ENCODE measurements at places on chromosomes 3 and 15.

DNA sequence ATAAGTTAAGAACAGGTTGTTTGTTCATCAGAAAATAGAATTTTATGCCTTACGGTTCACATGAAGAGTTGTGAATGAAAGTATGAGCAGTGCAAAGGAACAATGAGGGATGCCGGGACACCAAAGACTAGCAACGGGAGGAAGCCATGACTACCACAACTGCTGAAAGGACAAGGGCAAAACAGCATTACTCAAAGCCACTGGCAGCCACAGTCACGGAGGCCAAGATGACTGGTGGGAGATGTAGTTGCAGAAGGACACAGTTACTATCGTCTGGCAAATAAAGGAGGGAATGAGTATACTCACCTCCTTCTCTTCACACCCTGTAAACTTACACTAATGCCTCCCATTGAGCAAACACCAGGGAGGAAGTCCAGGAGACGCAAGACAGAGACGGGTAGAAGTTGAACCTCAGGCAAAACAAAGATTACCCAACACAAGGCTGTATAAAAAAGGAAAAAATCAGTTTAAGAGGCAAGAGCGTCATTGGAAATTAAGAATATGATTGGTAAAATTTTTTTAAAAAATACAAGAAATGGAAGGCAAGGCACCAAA lies 675.5 kb downstream of the FHIT start:
- DNase-seq: no peak

- no peak for DNase-seq
Measured at GRCh38 chr3:29554566-29554965, 273.7 kb downstream of the RBMS3 start.

DNA sequence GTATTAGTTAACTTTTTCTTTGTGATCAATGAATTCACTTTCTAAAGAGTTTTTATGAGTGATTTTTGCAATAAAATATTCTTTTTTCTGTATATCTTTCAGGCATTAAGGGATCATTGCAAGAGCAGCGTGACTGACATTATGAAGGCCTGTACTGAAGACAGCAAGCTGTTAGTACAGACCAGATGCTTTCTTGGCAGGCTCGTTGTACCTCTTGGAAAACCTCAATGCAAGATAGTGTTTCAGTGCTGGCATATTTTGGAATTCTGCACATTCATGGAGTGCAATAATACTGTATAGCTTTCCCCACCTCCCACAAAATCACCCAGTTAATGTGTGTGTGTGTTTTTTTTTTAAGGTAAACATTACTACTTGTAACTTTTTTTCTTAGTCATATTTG lies 24.4 kb downstream of the SELENOT start:
- no peak for DNase-seq

GRCh38 chr15:57218826-57219576 lies 157.3 kb upstream of the CGNL1 start:
- no peak for DNase-seq

GRCh38 chr15:82539691-82540054 lies 584 bp downstream of the RPS17 start:
- DNase-seq: no peak

- no peak for DNase-seq
Measured at GRCh38 chr15:33679061-33679460, 289.2 kb upstream of the CHRM5 start.

DNA sequence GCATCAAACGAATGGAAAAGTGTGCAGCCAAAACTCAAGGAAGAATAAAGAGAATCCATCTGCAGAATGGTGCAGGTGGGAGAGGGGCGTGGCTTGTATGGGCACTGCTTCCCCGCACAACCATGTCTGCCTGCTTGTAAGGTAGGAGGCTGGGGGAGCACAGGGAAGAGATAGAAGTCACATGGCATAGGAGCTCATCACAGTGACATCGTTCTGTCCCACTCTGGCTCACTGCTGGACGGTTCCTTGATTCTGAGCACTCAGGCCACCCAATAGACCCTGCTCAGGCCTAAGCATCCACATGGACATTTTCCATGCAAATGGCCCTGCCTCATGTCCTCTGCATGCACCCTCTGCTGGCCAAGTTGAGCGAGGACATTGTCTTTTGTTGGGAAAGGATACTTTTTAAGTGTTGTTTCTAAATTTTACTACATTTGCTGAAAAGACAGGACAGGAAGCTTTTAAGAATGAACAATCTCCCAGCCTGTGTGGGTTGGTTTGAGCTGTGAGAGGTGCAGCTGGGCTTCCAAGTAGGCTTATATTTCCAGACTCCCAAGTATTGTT lies 3.1 kb downstream of the MYLK start:
- DNase-seq: no peak

- no peak for DNase-seq
Measured at GRCh38 chr3:12139111-12139511, 19.6 kb downstream of the TIMP4 start.

GRCh38 chr3:113927556-113927955 lies 20.3 kb upstream of the ZDHHC23 start:
- DNase-seq: no peak

DNA sequence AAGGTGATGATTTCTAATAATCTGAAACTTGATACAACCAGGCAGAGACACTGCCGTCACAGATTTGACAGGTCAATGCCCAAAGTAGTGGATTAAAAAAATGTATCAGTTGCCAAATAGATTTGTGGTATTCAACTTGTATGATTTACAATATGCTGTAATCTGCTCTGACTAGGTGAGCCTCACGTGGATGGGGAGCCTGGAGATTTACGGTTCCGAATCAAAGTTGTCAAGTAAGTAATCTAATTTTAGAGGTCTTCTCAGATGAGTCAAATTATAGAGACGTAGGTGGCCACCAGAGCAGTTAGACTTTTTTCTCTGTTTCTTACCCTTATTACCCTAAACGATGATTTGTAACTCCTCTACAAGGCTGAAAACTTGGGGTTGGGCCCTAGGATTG lies 12.0 kb downstream of the DNAJB11 start:
- no peak for DNase-seq

DNA sequence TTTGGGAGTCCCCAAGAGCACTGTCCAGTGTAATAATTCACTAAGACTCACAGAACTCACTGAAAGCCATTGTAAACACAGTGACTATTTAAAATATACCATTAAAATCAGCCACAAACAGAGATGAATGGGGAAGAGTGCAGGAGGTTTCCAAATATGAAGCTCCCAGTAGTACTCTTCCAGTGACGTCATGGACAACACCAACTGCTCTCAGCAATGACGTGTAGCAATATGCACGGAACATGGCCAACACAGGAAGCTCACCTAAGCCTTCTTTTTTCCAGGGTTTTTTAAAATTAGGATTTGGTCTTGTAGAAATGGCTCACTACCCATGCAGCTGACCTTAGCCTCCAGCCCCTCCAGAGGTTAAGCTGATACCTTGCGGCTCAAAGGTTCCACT lies 1224.1 kb upstream of the CADM2 start:
- no peak for DNase-seq

GRCh38 chr15:57340682-57341259 lies 35.5 kb upstream of the CGNL1 start:
- peak; percentile 2 for DNase-seq

- no peak for DNase-seq
Measured at GRCh38 chr15:28959326-28959725, 73.6 kb downstream of the APBA2 start.

DNA sequence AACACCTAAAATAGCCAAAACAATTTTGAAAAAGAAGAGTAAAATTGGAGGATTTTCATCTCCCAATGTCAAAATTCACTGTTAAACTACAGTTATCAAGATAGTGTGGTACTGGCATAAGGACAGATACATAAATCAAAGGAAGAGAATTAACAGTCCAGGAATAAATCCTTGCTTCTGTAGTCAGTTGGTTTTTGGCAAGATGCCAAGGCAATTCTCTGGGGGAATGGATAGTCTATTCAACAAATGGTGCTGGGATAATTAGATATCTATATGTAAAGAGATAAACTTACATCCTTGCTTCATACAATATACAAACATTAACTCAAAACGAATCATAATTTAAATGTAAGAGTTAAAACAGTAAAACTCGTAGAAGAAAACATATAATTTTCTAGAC lies 57.9 kb upstream of the SELENOK start:
- DNase-seq: no peak

DNA sequence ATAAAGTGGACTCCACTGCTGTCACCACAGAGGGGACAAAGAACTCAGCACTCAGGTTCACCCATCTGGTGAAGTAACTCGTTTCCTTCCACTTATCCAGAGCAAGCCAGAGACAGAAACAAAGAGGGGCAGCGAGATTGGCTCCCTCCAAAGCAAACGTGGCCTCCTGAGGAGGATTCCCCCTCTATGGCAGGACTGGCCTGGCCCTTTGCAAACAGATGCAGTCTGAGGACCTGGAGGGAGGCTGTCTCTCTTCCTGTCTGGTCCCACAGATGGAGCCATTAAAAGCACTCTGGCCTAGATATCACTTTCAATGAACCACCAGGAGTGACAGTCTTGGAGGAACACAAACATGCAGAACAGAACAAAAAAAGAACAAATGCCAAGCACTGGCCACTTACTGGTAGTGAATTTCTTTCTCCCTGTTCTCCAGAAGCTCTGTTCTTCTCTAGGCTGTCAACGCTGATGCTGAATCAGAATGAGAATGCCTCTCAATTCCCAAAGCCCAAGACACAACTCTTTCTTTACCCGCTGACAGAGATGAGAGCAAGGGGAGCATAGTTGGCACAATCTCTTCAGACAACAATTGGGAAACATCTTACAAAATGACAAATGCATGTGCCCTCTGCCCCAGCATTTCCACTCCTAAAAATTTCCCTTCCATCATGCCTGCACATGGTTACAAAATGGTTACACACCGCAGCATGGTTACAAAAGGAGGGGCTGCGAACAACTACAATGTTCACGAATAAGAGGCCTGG lies 14.3 kb downstream of the KLHL25 start:
- no peak for DNase-seq

DNA sequence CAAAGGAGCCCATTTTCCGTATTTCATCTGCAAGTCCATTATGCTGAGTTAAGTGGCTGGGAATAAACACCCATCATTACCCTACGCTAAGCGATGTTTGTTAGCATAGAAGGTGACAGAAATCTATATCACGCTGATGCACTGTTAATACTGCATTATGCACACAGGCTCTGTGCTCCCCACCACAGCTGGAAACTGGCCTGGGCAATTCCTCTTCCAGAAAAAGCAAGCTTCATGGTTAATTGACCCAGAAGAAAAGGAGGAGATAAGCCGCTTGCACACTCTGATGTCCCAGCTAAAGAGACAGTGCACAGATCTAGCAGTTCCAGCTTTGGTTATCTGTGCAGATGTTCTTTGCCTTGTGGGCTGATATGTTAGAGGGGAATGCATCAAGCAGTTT lies 232.6 kb downstream of the NTRK3 start:
- no peak for DNase-seq

GRCh38 chr3:112604536-112604935 lies 36.4 kb downstream of the CCDC80 start:
- DNase-seq: no peak

DNA sequence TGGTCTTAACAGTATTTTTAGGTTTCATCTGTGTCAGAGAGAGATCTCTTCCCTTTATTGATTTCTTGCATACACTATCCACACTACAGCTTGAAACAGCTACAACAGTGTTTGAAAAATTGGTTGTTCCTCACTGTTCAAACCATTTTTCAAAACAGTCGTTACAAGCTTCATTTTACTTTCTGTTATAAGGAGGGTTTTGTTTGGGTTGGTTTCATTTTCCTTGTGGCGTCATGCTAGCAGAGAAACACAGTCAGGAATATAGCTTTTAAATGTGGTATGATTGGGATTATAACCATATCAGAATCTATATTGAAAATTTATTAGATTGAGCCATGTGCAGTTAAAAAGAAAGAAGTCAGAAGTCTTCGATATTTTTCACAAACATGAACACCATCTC lies 400.6 kb downstream of the ZBTB20 start:
- no peak for DNase-seq

DNA sequence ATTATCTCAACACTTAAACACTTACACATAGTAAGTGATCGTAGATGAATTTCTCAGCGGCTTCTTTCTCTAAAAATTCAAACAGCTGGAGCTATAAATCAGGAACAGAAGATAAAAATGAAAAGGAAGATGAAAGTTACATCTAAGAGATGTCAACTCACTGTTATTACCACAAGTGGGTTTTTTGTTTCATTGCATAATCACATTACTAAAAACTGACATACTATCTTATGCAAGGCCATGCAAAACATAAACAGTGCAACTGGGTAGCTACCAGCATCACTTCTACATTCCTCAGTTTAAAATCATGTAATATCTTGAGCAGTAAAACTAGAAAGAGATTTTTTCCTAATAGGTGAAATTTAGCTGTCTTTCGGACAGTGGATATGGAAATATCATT lies 14.9 kb downstream of the MINDY4B start:
- no peak for DNase-seq

DNA sequence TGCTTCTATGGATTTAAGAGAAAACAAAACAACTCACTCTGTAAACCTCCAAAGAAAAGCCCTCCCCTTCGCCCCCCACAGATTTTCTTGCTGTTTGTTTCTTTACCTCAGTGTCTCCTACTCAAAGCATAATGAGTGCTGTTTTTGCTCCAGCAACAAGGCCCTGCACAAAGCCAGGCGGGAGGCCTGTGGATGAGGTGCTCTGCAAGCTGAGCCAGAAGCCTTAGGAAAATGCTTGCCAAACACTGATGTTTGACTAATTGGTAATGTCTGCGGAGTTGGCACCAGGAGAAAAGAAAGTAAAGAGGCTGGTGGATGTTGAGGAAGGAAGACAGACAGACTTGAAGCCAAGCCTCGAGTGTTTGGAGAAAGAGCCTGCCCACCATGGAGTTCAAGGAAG lies 99.7 kb downstream of the RARB start:
- no peak for DNase-seq

DNA sequence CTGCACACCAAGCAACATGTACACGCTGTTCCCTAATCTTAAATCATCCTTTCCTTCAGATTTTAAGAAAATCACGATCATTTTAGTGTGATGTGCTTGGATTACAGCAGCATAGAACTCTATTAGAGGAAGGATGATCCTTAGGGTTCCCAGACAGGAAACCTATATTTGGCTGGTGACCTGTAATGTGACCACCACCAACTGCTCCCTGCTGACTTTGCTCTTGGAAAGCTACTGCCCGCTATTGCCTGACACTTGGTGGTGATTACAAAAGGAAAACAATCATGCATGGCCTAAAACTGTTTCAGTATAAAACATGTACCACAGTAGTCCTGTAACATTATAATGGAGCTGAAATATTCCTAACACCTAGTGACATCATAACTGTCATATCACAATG lies 27.2 kb upstream of the LMOD3 start:
- no peak for DNase-seq

DNA sequence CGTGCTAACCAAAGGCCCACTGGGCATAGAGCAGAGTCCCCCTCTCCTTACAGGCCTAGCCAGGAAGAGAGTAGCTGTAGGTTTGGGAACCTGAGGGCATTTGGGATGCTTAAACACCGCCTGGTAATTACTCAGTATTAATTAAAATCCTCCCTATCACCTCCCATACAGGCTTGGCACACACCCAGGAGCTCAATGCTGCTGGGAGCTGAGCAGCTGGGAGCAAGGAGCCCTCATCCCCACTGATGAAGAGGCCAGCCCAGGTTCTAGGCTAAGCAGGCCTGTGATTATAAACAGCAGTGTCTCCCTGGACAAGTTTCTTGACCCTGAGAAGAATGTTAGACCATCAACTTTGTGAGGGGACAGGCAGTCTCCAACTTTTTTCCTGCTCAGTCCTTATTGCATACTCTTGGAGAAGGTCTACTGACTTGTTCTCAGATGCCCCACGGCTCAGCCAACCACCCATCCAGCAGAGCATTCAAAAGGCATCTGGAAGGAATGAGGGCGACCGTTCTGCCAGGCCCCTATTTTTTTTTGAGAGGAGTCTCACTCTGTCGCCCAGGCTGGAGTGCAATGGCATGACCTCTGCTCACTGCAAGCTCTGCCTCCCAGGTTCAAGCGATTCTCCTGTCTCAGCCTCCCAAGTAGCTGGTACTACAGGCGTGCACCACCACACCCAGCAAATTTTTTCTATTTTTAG lies 1.3 kb upstream of the PRKAR2A start:
- DNase-seq: no peak

All from stimulated activated CD4-positive, alpha-beta T cell treated with anti-CD3 and anti-CD28 coated beads, TNF-alpha, amount 100 ng/mL, for 4 hours (primary cell).